ENCODE measurements at places on chromosomes 16 and 17. TPM values are rescaled to one million over a fixed set of nuclear protein-coding genes. Genes with fewer than 3 reads are reported as not detected.

Gene TEKT3
- total RNA-seq = not detected

Gene KRTAP2-2
- not detected for total RNA-seq

- DNase-seq = no peak
- no peak overlapping the region for H3K27ac ChIP-seq
- no peaks in the 10 kb centered on the region for H3K4me1 ChIP-seq
- no peaks in the 10 kb centered on the region for H3K27me3 ChIP-seq
- H3K36me3 ChIP-seq = no peaks in the 10 kb centered on the region
- no peak overlapping the region for H3K4me3 ChIP-seq
Measured at GRCh38 chr17:65888649-65889048, 303.3 kb downstream of the CEP112 start.

- no peak overlapping the region for H3K4me3 ChIP-seq
- no peak for DNase-seq
- no peak overlapping the region for H3K27ac ChIP-seq
- H3K27me3 ChIP-seq = no peaks in the 10 kb centered on the region
Measured at GRCh38 chr17:53092072-53092471, 730.7 kb upstream of the KIF2B start.

Gene MRPL45
- total RNA-seq = 43.1 TPM
